ENCODE measurements at places on chromosomes 5 and 9.

DNA sequence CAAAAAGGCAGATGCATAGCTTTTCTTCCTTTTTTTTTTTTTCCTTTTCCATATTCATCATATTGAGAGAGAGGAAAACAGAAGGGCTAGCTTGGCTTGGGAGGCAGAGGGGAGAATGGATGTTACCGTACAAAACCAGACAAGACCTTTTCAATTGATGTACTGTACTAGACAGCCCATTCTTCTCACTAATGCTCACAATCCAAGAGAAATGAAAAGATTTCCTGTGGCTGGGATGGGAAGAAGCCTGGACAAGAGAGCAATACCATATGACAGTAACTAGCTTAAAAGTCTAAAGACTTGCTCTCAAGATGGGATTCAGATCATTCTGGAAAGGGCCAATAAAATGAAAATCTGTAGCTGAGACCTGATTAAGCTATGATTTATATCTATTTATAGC lies 3.4 kb downstream of the CEMIP2 start:
- DNase-seq, result no peak

DNA sequence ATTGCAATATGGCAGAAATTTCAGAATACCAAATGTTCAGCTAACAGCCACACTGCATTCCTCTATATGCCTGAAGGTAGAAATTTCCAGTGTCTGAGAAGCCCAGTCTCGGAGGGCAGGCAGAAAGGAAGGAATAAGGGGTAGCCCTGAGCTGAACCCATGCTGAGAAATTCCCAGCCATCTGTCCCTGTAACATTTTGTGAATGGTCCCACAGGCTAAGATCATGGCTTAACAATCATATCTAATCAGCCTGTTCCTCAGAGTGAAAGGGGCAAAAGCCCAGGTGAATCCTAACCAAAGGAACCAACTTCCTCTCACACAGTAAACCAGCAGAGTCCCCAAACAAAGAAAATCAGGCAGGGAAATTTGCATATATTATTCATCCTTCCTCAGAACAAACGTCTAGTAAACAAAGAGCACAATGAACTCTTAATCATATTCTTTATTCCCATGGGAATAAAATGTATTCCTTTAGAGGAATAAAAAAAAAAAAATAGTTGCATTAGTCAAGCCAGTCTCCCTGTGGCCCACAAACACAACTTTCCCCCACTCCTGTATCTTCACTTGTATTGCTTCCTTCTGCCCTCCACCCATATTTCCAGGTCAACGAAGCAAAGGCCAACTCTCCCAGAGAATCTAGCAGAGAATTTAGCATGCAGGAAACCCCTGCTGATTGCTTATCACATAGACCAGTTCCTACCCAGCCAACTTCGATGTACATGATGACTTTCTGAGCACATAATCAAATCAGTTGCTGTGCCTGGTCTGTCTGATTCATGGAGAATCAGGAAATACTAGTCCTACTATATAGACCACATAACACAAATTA lies 257.6 kb downstream of the FAM114A2 start:
- DNase-seq, result no peak

- no peak for DNase-seq
These were observed 254.3 kb upstream of the KLF9 start for GRCh38 chr9:70668751-70669150.

GRCh38 chr5:140312067-140312790 lies 9.3 kb upstream of the PFDN1 start:
- no peak for DNase-seq

DNA sequence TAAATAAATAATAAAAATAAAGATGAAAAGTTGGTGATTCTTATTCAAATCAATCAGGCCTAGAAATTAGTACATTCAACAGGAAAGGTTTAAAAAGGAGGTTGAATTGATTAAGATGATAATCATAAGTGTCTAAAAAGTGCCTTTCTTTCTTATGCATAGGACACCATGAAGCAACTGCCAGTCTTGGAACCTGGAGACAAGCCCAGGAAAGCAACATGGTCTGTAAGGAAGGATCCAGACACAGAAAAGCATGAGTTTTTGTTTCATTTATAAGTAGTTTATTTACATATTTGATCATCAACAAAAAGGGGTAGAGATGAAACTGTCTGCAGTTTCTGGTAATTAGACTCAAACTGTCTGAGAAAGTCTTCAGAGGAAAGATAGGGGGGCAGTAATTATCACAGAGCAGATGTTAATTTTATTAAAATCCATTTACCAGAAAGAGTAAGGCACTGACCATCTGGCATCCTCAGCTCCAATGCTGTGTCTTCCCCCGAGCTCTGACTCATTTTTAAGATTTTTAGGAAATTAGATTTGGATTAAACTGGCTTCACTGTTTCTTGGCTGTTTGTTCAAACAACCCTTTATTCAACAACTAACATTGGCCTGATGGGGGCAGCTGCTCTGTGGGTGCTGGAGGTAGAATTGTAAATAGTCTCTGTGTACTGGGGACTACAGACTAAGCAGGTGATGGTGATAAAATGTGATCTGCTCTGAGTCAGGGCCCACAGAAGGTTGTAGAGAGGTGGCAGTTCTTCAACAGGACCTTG lies 2.7 kb downstream of the RABEPK start:
- no peak for DNase-seq

DNA sequence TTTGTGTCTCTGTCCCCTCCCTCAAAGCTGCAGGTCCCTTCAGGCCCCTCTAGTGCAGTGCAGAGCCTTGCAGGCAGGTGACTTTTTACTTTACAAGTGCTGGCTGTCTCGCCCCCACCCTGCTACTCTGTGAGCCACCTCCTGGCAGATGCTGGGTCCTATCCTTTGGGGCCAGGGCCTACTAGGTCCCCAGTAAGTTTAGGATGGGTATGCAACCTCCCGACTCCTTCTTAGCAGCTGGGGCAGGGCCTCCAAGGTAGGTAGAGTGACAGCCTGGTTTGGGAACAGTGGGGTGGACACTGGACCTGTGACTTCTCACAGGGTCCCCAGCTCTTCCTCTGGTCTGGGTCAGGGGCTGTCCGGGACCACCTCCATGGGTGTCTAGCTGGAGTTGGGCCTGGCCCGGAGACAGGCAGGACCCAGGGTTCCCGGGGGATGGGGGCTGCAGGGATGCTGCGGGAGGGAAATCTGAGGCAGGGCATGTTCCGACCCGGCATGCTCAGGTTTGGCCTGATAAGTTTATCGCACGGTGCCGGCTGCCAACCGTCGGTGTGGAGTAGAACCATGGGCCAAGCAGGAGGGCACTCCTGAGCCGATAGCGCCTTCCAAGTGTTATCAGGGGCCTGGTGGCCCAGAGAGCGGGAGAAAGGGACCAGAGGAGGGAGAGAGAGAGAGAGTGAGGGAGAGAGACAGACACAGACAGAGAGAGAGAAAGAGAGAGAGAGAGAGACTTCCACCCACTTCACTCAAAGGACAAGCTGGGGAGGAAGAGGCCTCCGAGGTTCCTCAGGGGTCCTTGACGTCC lies 20.5 kb downstream of the GFI1B start:
- no peak for DNase-seq
